ENCODE measurements at places on chromosomes 4 and X. TPM values are rescaled to one million over a fixed set of nuclear protein-coding genes. Genes with fewer than 3 reads are reported as not detected.

- H3K27me3 ChIP-seq, result peaks cover 4% of the 10 kb centered on the region
- no peak overlapping the region for H3K4me3 ChIP-seq
- no peaks in the 10 kb centered on the region for H3K36me3 ChIP-seq
- H3K27ac ChIP-seq, result no peak overlapping the region
- no peak for DNase-seq
- H3K4me1 ChIP-seq, result no peaks in the 10 kb centered on the region
Observed at GRCh38 chrX:116111497-116111896, 59.0 kb upstream of the AGTR2 start.

- H3K4me3 ChIP-seq, result no peak overlapping the region
- H3K4me1 ChIP-seq, result no peaks in the 10 kb centered on the region
- DNase-seq, result no peak
- H3K27ac ChIP-seq, result no peak overlapping the region
Observed at GRCh38 chr4:145207934-145208333, 27.5 kb upstream of the OTUD4 start.

GRCh38 chr4:88881227-88881569 is 175.8 kb downstream of the FAM13A start:
- no peak overlapping the region for H3K4me3 ChIP-seq
- H3K27me3 ChIP-seq, result no peaks in the 10 kb centered on the region
- DNase-seq, result no peak
- H3K4me1 ChIP-seq, result no peaks in the 10 kb centered on the region
- H3K27ac ChIP-seq, result no peak overlapping the region

- H3K4me1 ChIP-seq, result no peaks in the 10 kb centered on the region
- DNase-seq, result no peak
- H3K36me3 ChIP-seq, result no peaks in the 10 kb centered on the region
- no peaks in the 10 kb centered on the region for H3K27me3 ChIP-seq
Observed at GRCh38 chrX:1134976-1135375, 77.5 kb downstream of the CRLF2 start.

- H3K27ac ChIP-seq, result no peak overlapping the region
- H3K4me1 ChIP-seq, result no peaks in the 10 kb centered on the region
- no peak for DNase-seq
- H3K36me3 ChIP-seq, result no peaks in the 10 kb centered on the region
- no peak overlapping the region for H3K4me3 ChIP-seq
- H3K27me3 ChIP-seq, result no peaks in the 10 kb centered on the region
Observed at GRCh38 chrX:63751481-63751880, 33.5 kb downstream of the ARHGEF9 start.

Gene TAF7L
- 0.16 TPM for polyA plus RNA-seq

Gene RNF113A
- polyA plus RNA-seq, result 16.1 TPM

Gene TEX11
- 0.13 TPM for polyA plus RNA-seq

All from adrenal gland (tissue), 19 donors.